ENCODE measurements at places on chromosomes 2 and 18. TPM values are rescaled to one million over a fixed set of nuclear protein-coding genes. Genes with fewer than 3 reads are reported as not detected.

DNA sequence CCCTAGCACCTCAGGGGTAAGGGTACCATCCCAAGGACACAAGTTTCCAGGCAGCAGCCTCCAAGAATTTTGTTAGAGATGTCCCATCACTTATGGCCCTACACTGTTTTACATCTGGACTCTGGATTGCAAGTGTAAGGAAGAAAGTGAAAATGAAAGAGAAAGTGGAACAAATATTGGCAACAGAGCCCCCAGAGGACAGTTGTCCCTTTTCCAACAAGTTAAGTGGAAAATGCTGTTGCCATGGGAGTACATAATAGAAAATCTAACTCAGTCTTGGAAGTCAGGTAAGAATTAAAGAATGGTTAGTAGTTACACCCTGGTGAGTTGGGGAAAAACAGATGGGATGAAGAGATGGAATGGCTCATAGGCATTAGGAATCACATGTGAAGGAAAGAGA lies 50.6 kb downstream of the TTC21B start:
- H3K36me3 ChIP-seq = peaks cover 9% of the 10 kb centered on the region
- peak; percentile 9 for DNase-seq
- no peak overlapping the region for H3K4me3 ChIP-seq
- H3K27me3 ChIP-seq = no peaks in the 10 kb centered on the region
- H3K27ac ChIP-seq = no peak overlapping the region
- peaks cover 5% of the 10 kb centered on the region for H3K4me1 ChIP-seq

DNA sequence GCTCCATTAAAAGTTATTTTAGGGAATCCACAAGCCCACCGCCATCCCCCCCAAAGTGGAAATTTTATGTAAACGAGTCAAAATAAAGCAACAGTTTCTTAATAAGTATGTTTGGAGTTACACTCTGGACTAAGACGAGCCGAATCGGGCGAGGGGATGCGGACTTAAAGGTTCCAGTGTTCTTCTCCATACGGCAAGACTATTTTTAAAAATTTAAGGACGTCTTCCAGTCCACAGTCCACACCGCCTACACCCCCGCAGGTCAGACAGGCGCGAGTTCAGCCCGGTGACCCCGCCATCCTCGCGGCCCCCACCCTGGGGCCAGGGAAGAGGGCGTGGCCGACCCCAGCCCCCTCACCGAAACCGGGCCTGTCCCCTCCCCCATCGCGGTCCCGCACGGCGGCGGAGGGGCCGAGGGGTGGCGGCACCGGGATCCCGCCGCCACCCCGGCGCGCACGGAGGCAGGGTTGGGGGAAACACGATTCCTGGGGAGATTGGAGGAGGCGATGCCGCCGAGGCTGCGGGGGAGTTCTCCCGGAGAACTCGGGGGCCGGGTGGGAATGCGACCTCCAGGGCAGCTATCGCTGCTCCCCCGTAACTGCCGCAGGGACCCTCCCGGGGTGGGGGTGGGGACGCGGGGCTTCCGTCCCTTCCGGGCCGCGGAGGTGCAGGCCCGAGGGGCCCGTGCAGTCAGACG lies 24.5 kb upstream of the SMAD7 start:
- H3K4me1 ChIP-seq = peaks cover 9% of the 10 kb centered on the region
- H3K27me3 ChIP-seq = no peaks in the 10 kb centered on the region
- no peak overlapping the region for H3K27ac ChIP-seq
- peak overlapping the region; percentile 39 for H3K4me3 ChIP-seq
- H3K36me3 ChIP-seq = no peaks in the 10 kb centered on the region
- DNase-seq = no peak

DNA sequence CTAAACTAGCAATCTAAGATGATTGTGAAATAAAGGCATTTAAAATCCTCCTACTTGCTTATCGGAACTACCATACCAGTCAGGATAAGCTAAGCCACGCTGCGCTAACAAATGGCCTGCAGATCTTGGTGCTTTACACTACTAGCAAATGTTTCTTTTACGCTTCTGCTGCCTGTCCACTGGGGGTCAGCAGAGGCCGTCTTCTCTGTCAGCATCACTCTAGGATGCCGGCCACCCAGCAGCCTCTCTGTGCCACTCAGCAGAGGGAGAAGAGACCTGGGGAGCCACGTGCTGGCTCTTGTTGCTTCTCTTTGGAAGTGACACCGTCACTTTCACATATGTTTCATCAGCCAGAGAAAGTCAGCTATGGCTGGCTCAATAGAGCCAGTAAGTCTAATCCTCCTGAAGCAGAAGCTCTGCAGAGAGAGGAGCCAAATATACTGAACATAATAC lies 36.6 kb downstream of the COPS8 start:
- H3K4me1 ChIP-seq = no peaks in the 10 kb centered on the region
- H3K27me3 ChIP-seq = no peaks in the 10 kb centered on the region
- no peaks in the 10 kb centered on the region for H3K36me3 ChIP-seq
- no peak overlapping the region for H3K4me3 ChIP-seq
- no peak for DNase-seq

GRCh38 chr2:109451671-109452070 lies 162.1 kb downstream of the SEPTIN10 start:
- H3K27me3 ChIP-seq = no peaks in the 10 kb centered on the region
- H3K27ac ChIP-seq = no peak overlapping the region
- no peaks in the 10 kb centered on the region for H3K36me3 ChIP-seq

DNA sequence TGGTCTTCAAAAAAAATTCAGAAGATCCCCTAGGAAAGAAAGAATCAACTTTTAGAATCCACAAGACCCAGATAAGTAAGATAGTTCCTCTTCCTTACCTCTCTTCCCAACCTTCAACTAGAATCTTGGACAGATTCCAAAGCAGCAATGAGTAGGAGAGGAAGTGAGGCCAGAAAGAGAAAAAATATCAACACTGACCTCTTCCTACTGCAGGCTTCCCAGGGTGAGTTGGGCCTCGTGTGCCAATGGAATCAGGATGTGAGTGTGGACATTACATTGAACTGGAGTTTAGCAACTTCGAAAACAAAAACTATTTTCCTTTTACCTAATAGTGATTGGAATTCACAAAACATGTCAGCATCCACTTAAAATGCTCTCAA lies 102.5 kb upstream of the PIEZO2 start:
- H3K36me3 ChIP-seq = no peaks in the 10 kb centered on the region
- no peaks in the 10 kb centered on the region for H3K4me1 ChIP-seq
- H3K27ac ChIP-seq = no peak overlapping the region
- no peak for DNase-seq

GRCh38 chr2:213315168-213315876 lies 31.1 kb downstream of the SPAG16 start:
- no peaks in the 10 kb centered on the region for H3K27me3 ChIP-seq
- no peak overlapping the region for H3K4me3 ChIP-seq
- no peaks in the 10 kb centered on the region for H3K36me3 ChIP-seq
- no peak for DNase-seq

DNA sequence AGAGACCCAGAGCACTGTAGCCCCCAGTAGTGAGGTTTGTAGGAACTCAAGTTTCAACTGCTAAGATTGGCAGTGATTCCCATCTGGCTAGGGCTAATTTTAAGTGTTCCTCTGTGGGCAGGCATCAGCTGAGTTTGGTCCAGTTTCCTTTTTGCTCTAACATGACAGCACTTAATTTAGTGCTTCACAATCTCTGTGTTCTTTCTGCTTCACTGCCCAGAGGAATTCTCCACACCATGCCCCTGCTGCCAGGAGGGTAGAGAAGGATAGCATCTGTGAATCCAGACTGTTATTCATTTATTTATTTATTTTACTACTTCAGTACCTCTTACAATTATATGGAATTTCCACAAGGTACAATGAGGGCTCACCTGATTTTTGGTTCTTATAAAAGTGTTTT lies 549.9 kb upstream of the FSIP2 start:
- no peak for DNase-seq
- no peak overlapping the region for H3K4me3 ChIP-seq
- H3K4me1 ChIP-seq = no peaks in the 10 kb centered on the region
- H3K27ac ChIP-seq = no peak overlapping the region
- no peaks in the 10 kb centered on the region for H3K27me3 ChIP-seq

GRCh38 chr2:98505311-98505808 lies 60.7 kb downstream of the INPP4A start:
- H3K27ac ChIP-seq = no peak overlapping the region
- no peak for DNase-seq
- H3K4me3 ChIP-seq = no peak overlapping the region
- no peaks in the 10 kb centered on the region for H3K27me3 ChIP-seq
- peaks cover 89% of the 10 kb centered on the region for H3K4me1 ChIP-seq

- DNase-seq = peak; percentile 71
- H3K27me3 ChIP-seq = no peaks in the 10 kb centered on the region
- peaks cover 31% of the 10 kb centered on the region for H3K4me1 ChIP-seq
- peak overlapping the region; percentile 75 for H3K4me3 ChIP-seq
Measured at GRCh38 chr2:39119732-39120520, 925 bp downstream of the SOS1 start.

- no peaks in the 10 kb centered on the region for H3K4me1 ChIP-seq
- H3K4me3 ChIP-seq = no peak overlapping the region
- H3K27me3 ChIP-seq = no peaks in the 10 kb centered on the region
- no peaks in the 10 kb centered on the region for H3K36me3 ChIP-seq
- no peak for DNase-seq
Measured at GRCh38 chr18:55918444-55918843, 330.5 kb upstream of the TCF4 start.

GRCh38 chr2:140891614-140892212 lies 1239.1 kb downstream of the LRP1B start:
- no peaks in the 10 kb centered on the region for H3K27me3 ChIP-seq
- no peaks in the 10 kb centered on the region for H3K4me1 ChIP-seq
- DNase-seq = no peak

DNA sequence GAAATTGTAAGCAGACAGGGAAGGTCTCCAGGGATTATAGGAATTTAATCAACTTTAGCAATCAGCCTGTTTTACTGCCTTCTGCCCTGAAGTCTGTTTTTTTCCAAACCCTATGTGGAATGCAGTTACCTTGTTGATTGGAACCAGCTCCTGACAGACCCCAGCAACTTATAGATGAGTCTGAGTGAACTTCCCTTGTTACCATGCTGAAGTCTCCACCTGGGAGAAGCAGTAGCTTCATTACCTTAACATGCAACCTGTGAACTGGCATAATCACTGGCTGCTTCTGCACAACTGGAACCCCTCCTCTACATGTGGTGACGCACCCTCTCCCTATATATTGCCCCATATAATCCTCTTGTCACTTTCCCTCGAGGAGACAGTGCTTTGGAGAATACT lies 226.3 kb upstream of the SPOPL start:
- no peak for DNase-seq
- no peaks in the 10 kb centered on the region for H3K4me1 ChIP-seq
- H3K4me3 ChIP-seq = no peak overlapping the region
- H3K27me3 ChIP-seq = no peaks in the 10 kb centered on the region
- H3K27ac ChIP-seq = no peak overlapping the region
- H3K36me3 ChIP-seq = no peaks in the 10 kb centered on the region

- H3K36me3 ChIP-seq = no peaks in the 10 kb centered on the region
- DNase-seq = peak; percentile 67
- H3K27ac ChIP-seq = peak within 1 kb of the TSS; percentile 26
- peak within 1 kb of the TSS; percentile 61 for H3K4me3 ChIP-seq
- H3K27me3 ChIP-seq = no peaks in the 10 kb centered on the region
Measured at GRCh38 chr2:74833418-74834233, at the start of gene HK2. TSS of gene HK2 (plus strand) at chr2:74834127. CDS start at chr2:74834581, 454 bp downstream.

DNA sequence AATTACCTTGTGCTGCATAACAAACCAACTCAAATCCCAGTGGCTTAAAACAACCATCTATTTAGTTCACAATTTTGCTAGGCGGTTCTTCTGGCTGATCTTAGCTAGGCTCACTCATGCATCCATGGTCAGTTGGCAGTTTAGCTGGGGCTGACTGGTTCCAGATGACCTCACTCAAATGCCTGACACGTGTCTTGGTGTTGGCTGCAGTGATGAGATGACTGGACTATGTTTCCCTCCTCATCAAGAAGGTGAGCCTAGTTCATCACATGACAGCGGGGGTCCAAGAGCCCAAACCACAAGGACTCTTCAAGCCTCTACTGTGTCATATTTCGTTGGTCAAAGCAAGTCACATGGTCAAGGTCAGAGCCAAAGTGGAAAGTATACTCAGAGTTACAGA lies 42.7 kb upstream of the ACTR3 start:
- no peaks in the 10 kb centered on the region for H3K4me1 ChIP-seq
- no peaks in the 10 kb centered on the region for H3K36me3 ChIP-seq
- H3K4me3 ChIP-seq = no peak overlapping the region
- H3K27ac ChIP-seq = no peak overlapping the region

DNA sequence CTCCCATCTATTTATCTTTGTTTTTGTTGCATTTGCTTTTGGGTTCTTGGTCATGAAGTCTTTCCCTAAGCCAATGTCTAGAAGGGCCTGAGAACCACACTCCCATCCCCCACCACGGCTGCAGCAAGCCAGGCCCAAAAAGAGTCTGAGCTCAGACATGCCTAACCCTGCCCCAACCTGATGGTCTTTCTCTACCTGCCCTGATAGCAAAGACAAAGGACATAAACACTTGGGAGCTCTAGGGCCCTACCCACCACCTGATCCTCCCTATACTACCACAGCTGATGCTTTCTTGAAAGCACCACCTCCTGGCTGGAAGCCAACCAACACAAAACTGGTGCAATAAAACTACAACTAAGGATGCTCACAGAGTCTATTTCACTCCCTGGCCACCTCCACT lies 233.4 kb downstream of the WDR7 start:
- H3K4me3 ChIP-seq = no peak overlapping the region
- H3K36me3 ChIP-seq = no peaks in the 10 kb centered on the region
- no peak for DNase-seq
- no peaks in the 10 kb centered on the region for H3K4me1 ChIP-seq
- no peaks in the 10 kb centered on the region for H3K27me3 ChIP-seq

The POTEI gene
- not detected for polyA plus RNA-seq

The ASTL gene
- polyA plus RNA-seq = 0.49 TPM

The ZNF385B gene
- not detected for polyA plus RNA-seq
